ENCODE measurements at places on chromosomes 1 and 21. TPM values are rescaled to one million over a fixed set of nuclear protein-coding genes. Genes with fewer than 3 reads are reported as not detected.

The S100A5 gene
- total RNA-seq = 1.1 TPM

The ALPL gene
- not detected for total RNA-seq

The LCE2B gene
- total RNA-seq = not detected

- H3K27ac ChIP-seq = no peak overlapping the region
- DNase-seq = no peak
- H3K36me3 ChIP-seq = no peaks in the 10 kb centered on the region
- no peak overlapping the region for H3K4me3 ChIP-seq
- H3K4me1 ChIP-seq = peaks cover 62% of the 10 kb centered on the region
Measured at GRCh38 chr1:54329312-54330003, 76.7 kb downstream of the SSBP3 start.

GRCh38 chr1:22944346-22945055, 28.2 kb downstream of the LACTBL1 start:
- H3K4me3 ChIP-seq = no peak overlapping the region
- no peak for DNase-seq
- no peaks in the 10 kb centered on the region for H3K4me1 ChIP-seq
- H3K27me3 ChIP-seq = peaks cover 22% of the 10 kb centered on the region
- no peaks in the 10 kb centered on the region for H3K36me3 ChIP-seq

DNA sequence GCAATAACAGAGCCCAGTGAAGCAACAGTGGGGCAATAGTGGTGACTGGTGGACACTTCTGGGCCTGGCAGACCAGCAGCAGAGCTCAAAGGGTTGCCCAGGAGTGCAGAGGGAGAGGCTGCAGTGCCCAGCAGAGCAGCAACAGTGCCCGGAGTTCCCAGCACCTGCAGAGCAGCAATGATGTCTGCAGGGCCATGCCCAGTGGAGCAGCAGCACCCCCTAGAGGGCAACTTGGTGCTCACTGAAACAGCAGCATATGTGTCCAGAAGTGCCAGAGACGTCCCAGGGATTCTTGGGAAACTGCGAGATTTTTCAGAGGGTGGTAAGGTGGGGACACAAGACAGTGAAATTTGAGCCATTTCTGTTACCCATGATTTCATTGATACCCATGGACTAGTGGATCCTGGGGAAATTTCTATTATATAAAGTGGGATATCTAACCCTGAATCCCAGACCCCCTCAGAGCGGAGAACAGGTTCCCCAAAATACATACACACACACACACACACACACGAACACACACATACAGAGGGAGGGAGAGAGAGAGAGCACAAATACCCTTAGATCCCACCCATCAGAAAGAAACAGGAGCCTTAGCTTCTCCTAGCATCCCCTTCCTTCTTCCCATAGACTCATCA, 156.9 kb upstream of the GJB5 start:
- H3K4me1 ChIP-seq = no peaks in the 10 kb centered on the region
- H3K27me3 ChIP-seq = peaks cover 9% of the 10 kb centered on the region
- no peaks in the 10 kb centered on the region for H3K36me3 ChIP-seq
- peak; percentile 78 for DNase-seq

Measured in activated CD8-positive, alpha-beta T cell treated with anti-CD3 and anti-CD28 coated beads for 36 hours (primary cell).